NCI-H460 (cell line): ENCODE measurements at places on chromosomes 16 and 17.

GRCh38 chr17:19402171-19402570 lies 8.9 kb upstream of the RNF112 start:
- DNase-seq, result no peak

GRCh38 chr17:72711521-72712310 lies 380.8 kb downstream of the SLC39A11 start:
- DNase-seq, result no peak

GRCh38 chr16:84024854-84025253 lies 17.7 kb downstream of the SLC38A8 start:
- peak; percentile 48 for DNase-seq

GRCh38 chr16:8806272-8806983 lies 8.8 kb downstream of the PMM2 start:
- no peak for DNase-seq

DNA sequence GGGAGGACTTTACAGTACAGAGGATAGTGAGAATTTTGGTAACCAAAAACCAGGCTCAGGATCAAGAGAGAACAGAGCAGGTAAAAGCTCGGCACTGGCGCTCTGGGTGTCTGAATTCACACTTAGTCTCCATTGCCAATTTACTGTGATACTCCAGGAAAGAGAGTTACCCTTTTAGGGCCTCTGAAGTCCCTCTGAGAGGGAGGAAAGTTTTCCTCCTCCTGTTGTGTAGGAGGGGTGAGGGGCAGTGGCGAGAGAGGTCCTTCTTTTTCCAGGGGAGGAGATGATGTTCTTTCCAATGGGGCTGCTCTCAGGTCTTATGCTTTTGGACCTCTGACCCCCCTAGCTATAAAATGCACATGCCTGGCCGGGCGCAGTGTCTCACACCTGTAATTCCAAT lies 5.4 kb upstream of the TNS4 start:
- DNase-seq, result no peak

GRCh38 chr16:58127033-58127556 lies 2.1 kb downstream of the CFAP20 start:
- DNase-seq, result no peak

DNA sequence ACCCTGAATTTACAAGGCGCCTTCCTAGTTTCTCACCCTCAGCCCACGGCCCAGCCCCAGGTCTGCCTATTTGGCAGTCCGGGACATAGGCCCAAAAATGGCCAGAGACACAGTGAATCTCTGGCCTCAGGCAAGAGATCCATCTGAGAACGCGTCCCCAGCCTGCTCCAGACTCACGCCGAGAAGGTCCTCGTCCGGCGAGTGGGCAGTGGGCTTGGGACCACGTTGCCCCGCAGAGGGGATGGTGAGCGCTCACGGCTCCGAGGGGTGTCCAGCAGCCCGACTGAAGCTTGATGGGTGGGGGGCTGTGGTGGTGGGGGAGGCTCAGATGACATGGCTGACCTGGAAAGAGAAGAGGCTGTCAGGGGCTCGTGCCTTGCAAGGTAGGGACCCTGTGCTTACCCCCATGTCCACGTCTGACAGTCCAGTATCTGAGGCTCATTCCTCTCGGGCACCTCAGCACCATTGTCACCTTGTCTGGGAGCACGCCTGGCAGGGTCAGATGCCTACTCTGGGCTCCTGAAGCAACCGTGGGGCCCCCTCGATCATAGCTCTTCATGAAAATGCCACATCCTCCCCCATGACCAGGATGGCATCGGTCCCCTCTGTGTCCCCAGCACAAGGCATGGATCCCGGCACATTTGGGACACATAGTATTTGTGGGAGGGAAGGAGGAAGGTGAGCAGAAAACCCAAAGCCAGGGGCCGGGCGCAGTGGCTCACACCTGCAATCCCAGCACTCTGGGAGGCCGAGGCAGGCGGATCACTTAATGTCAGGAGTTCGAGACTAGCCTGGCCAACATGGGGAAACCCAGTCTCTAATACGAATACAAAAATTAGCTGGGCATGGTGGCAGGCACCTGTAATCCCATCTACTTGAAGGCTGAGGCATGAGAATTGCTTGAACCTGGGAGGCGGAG lies 9.6 kb downstream of the CARHSP1 start:
- no peak for DNase-seq

DNA sequence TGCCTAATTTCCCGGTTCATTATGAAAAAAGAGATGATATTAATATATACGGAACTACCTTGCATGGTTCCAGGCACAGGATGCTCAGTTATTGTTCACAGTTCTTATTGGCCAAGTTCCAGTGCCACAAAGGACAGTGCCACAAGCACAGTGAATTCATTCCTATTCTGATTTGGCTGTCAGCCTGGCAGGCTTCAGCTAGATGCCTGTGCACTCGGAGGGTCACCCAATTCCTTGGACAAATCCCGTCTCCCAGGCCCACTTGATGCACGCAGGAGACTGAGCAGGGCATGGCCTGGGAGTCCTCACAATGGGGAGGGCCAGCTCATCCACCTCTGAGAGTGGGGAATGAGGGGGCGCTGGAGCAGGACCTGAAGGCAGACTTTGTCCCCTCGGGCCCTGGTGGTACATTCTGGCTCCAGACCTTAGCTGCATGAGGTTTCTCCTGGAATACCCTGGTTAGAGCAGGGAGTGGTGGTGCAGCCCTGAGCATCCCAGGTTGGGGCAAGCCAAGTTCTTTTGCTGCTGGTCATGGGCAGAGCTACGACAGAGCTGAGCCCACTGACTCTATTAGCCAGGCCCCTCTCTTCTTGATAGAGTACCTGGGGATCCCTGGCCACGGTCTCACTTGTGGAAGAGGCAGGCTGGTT lies 41.4 kb downstream of the MIS12 start:
- DNase-seq, result no peak

DNA sequence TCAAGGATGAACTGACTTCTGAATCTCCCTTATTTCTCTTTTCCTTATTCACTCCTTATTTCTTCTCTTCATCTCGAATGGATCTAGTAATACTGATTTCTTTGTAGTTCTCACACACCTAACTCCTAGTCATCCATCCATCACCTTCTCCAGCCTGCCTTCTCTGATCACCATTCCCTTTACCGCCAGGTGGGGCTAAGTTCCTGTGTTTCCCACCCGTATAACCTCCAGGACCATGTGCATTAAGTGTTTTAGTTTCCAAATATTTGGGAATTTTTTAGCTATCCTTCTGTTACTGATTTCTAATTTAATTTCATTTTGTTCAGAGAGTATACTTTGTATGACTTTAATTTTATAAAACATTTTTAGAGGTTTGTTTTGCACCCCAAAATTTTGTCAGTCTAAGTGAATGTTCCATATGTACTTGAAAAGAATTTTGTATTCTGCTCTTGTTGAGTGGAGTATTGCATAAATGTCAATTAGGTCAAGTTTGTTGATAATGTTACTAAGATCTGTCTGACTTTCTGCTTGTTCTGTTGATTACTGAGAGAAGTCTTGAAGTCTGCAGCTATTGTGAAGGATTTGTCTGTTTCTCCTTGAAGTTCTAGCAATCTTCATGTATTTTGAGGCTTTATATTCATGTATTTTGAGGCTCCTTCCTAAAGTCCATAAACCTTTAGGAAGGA lies 8.8 kb downstream of the BPTF start:
- no peak for DNase-seq

DNA sequence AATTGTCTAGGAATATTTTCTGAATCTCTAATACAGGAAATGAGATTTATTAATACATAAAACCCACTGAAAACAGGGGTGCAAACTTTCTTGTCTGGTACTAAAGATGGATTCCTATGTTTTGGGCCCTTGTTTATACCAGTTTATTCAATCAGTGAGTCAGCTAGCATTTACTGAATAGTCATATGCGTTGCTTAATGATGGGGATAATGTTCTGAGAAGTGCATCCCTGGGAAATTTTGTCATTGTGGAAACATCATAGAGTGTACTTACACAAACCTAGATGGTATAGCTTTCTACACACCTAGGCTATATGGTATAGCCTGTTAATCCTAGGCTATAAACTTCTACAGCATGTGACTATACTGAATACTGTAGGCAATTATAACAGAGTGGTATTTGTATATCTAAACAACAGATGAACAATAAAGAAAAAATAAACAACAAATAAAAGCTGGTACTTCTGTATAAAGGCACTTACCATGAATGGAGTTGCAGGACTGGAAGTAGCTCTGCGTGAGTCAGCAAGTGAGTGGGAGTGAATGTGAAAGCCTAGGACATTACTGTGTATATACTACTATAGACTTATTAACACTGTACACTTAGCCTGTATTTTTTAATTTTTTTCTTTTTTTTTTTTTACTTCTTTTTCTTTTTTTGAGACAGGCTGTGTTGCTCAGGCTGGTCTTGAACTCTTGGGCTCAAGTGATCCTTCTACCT lies 63.7 kb downstream of the SIAH1 start:
- no peak for DNase-seq

- no peak for DNase-seq
These were observed 488 bp downstream of the HOXB9 start for GRCh38 chr17:48625495-48626244.

- DNase-seq, result no peak
These were observed 28.0 kb downstream of the CTU2 start for GRCh38 chr16:88734361-88734728.

GRCh38 chr16:69611103-69611640 lies 45.4 kb downstream of the NFAT5 start:
- DNase-seq, result no peak

DNA sequence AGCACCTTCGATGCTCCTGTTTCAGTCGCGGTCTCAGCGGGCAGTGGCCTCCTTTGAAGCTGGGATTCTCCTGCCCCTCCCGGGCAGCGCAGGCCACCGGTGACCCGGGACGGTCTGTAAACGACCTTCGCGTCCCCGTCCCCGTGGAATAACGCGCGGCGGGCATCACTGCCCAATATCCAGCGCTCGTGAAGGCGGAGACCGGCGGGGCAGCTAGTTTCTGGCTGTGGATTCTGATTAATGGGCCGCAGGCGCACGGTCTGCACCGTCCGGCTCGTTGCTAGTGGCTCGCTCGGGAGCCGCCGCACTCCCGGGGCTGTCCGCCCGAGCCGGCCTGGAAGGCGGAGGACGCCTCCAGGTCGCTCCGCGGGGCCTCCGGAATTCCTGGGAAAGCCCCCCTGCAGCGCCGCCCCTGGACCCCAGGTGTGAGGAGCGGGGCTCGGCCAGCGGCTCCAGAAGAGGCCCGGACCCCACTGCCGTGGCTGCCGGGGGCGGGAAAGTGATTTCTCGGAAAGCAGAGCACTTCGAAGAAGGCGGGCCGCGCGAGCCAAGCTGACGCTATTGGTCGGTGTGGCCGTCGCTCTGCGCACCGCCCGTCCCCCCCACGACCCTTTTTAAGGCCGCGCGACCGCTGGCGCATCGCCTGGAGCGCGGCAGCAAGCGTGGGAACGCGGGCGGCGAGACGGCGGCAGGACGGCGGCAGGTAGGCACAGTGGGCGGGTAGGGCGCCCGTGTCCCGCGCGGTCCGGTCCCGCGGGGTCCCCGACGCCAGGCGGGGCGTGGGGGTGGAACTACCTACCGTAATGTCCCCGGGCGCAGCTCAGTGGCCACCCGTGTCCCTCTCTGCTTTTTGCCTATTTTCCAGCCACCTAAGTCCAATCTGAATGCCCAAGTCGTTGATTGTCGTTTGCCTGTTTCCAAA lies at the start of gene IRF8:
IRF8 (plus strand) TSS at position 642 of the 922 bp plus-strand sequence. CDS start 3,854 bp downstream, outside the sequence.
- DNase-seq, result no peak

GRCh38 chr17:41906465-41907184 lies 12.1 kb downstream of the ACLY start:
- DNase-seq, result no peak

GRCh38 chr17:73369111-73369521 lies 57.3 kb upstream of the CDC42EP4 start:
- no peak for DNase-seq

DNA sequence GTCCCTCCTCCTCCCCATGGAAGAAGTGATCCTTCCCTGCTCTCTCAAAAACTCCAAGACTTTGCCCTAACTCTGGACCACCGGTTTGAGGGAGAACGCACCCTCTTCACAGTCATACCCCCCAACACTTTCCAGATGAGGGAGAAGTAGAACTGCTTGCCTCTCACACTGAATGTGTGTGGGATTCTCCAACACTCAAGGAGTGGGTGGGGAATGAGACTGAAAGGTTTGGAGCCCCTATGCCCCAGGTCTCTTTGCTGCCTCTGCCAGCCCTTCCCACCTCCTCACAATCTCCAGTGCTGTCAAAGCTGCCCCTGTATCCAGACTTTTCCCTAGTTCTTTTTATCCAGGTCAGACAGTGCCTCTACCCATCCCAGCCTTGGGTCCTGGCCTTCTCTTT lies 11.4 kb downstream of the HOXB4 start:
- DNase-seq, result no peak

DNA sequence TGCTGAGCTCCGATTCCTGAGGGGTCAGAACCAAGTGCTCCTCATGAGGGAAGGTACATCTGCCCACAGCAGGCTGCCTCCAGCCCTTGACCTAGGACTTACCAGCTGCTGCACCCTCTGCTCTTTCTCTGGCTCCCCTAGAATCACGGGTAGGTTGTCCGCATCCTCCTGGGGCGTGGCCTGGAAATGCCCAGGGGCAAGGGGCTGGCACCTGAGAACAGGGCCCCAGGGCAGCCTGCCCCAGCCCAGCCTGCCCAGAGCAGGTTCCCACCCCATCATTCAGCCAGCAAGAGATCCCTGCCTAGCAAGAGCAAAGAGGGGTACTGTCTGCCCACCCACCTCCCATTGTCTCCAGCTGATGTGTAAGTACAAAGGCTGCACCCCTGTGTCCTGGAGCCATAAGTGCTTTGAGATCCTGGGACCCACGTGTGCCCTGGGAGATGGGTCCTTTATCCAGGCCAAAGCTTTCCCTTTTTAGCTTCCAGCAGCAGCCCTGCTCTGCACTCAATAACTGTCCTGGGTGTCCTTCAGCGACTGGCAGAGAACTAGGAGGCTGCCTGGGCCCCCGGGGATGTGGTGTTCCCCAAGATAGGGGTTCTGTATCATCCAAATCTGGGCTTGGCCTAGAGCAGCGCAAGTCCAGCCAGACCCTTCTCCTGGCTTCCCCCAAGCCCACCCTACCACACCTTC lies 5.1 kb downstream of the TSPOAP1 start:
- no peak for DNase-seq

GRCh38 chr17:67558740-67559380 lies 158.9 kb upstream of the NOL11 start:
- DNase-seq, result no peak

DNA sequence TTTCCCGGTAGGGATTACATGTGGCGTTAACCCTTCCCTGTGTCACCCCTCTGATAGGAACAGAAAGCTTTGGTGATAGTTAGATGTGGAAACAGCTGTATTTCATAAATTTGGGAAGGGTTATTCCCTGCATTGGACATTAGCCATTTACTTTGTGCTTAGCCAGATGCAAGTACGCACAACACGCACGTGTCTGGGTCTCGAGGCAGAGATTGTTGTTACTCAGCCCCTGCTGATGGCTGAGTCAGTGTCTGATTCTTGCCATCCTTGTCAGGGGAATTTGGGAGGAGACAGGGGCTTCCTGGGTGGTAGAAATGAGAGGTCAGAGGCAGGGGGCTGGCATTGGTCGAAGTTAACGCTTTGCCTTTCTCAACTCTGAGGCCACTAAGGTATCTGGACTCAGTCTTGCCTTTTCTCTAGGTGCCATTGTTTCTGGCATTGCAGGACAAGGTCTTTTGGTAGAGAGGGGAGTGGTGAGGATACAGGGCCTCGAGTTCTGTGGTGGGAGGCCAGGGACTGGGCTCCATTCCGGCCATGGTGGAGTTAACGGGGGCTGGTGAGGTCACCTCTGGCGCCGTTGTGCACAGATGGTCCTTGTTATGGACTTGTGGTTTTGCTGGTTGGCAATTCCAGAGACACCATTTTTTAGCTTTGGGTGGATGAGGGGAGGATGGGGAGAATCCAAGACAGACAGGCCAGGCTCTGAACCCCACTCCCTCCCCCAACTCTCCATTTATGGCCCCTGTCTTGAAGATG lies 8.2 kb downstream of the MMP2 start:
- no peak for DNase-seq

GRCh38 chr16:69526831-69527655 lies 38.7 kb upstream of the NFAT5 start:
- DNase-seq, result no peak
